ENCODE measurements at places on chromosomes 6 and 20.

DNA sequence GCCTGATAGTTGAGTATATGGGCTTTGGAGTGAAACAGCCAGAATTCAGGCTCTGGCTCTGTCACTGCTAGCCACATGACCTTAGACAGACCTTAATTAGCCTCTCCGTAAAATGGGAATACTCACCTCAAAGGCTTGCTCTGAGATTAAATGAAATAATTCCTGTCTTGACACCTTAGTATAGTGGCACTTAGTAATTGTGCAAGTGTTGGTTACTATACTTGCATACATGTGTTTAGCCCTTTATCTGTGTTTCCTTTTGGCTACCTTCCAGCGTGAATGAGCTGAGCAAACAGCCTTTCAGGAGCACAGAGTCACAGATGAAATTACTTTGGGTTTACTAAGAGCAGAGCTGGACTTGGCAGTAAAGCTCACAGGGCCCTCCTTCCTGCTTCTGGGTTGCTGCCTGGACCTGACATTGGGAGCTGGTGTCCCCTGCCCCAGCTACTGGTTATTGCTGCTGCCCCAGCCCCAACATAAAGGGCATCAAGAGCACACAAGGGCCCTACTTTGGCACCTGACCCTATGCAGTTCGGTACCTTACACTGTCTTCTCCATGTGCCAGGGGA is 32.8 kb downstream of the CD164 start:
- DNase-seq = no peak

DNA sequence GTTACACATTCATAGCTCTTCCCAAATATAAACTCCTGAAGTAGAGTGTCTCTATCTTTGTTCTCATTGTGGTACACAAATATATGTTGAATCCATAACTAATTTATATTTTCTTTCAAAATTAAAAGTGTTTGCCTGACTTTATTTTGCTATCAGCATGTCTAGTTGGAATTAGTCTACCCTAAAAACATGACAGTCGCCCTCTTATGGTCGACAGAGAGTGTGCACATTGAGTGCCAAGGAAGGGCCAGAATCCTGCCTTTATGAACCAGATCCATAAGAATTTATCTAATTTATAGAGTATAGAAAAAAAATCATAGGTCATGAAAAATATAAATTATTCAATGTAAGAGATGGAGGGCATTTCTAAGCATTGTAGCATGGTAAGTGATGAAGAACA is 12.3 kb upstream of the DEFB112 start:
- DNase-seq = no peak

- DNase-seq = no peak
Observed at GRCh38 chr6:136335736-136336363, 46.2 kb upstream of the BCLAF1 start.

GRCh38 chr6:158303210-158303731 is 9.0 kb upstream of the TULP4 start:
- DNase-seq = no peak

DNA sequence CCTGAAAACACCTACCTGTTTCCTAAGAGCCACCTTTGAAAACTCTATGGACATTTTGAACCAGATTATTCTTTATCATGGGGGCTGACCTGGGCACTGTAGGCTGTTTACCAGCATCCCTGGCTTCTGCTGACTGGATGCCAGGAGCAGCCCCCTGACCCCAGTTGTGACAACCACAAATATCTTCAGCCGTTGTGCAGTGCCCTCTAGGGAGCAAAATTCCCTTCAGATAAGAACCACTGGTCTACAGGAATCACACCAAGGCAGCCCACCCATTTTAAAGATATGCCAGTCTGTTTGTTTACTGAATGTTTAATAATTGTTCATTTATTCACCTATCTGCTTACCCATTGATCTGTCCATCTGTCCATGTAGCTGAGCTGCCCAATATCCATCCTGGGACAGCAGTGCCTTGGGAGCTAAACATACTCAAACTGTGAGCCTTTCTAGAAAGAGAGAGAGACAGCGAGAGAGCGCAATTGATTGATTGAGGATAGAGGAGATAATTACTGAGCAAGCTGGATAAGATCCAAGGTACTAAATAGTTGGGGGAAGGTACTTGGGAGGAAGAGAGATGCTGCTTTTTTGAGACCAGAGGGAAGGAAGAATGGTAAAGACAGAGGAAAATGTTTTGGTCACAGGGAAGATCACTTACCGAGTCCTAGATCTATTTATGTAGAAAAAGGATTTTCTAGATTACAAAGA is 276.8 kb downstream of the NRN1 start:
- DNase-seq = no peak

DNA sequence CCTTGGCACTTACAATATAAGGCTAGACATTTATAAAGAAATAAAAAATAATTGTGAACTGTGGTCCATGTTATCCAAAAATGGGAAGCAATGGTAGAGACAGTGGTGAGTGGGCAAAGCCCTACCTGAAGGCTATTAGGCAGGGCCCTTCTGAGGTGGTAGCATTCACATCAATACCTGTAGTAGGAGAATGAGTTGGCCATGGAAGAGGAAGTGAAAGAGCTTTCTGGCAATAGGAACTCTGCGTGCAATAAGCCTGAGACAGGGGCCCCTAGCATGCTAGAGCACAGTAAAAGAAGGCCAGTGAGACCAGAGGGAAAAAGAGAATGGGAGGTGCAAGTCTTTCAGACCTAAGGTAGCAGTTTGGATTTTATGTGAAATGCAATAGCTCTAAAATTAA is 754.5 kb downstream of the PTPRT start:
- peak; percentile 10 for DNase-seq

DNA sequence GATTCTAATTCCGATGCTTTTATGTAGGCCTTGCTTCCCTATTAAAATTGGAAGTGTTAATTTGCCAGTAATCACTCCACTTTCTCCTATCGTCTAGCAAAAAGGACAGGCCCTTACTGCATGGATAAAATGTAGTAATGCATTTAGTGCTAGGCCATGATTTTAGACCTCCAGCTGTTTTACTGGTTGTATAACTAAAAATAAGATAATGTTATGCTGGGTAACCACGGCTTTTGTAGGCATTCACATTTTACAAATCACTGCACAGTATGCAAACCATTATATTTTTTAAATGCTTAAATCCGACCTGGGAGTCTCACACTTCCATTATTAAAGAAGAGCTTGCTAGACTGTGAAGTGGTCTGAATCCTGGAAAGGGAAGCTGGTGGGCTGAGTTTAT is 179.5 kb downstream of the TFAP2A start:
- DNase-seq = no peak

GRCh38 chr6:84018453-84019061 is 15.0 kb upstream of the MRAP2 start:
- DNase-seq = no peak

DNA sequence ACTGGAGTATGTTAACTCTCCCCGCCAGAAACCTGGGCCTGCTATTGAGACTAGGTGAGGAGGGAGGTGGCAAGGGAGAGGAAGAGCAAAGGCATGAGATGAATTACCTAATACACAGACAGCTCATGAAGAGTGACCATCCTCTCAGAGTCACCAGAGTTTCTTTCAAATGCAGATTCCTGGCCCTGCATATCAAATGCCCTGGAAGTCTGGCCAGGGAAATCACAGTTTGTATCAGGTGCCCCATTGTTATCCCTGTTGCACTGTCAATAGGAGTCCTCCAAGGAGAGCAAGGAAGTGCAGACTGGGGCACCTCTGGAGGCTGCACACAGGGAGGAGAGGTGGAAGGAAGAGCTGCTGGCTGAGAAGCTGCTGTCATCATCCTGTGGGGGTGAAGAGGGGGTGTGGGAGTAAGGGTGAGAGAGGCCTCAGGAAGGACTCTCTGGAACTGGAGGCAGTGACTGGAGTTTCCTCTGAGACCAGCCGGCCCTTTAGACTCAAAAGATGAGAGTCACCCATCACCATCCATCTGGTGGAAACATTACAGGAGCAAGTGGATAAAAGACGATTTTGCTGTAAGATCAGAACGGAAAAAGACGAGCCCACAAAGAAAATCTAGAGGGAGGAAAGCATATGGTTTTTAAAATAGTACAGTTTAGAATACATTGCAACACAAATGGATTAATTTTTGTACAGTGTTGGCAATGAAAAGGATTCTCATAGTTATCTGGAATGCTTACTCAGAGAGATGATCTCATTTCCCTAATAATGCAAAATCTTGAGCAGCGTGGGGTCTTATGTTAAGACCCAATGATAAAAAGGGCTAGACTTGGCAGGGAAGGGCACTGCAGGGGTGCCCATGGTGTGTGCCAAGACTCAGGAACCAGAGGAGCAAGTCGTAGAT is 268.1 kb downstream of the UST start:
- no peak for DNase-seq

DNA sequence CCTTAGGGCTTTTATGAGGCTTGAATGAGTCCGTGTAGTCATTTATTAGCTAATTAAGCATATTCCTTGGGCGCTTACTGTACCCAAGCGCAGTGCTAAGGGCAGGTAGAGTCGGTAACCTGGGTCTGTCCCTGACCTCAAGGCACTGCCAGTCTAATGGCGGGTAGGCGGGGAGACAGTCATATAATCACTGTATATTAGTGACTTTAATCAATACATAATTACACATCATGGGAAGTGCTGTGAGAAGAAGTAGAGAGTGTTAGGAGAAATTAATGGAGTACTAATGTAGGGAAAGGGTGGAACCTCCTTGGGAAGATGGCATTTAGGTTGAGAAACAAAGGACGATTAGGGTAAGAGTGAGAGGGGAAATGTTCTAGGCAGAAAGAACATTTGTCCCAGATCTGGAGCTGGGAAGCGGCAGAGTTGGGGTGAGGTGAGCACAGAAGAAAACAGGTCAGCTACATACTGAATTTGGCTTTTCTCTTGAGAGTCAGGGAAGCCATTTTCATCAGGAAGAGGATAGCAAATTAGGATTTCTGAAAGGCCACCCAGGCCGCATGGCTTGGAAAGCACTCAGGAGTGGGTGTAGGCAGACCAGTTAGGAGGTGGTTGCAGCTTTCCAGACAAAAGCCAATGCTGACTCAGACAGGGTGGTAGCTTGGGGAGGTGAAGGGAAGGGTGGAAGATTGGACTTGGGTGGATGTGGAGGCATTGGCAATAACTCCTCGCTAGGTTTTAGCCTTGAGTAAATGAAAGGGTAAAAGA is 954 bp upstream of the BLCAP start:
- no peak for DNase-seq

DNA sequence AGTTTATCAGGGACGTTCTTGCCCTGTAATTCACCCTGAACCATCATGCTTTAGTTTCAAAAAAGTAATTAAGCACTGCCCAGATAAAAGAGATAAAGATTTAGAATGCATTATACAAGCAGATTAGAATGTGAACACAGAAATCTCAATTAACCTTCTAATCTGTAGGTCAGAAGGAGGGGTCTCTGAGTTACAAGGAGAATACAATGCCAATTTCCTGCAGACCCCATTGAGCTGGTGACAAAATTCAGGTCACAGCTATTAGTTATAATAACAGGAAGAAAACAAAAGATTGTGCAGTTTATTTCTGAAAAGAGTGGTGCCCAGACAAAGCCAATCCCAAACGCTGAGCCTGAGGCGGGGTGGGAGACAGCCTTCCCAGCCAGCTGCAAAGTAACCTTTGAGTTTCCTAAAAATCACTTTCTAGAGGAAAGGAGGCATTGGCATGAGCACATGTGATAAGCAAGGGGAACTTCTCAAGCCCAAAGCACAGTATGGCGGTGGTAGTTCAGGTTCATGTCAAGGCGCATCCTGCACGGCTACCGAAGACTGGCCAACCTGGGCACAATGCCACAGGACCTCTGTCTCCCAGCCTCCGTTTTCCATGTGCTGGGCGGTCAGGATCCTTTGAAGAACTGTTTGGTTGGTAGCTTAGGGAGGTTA is 192.5 kb downstream of the TTLL2 start:
- DNase-seq = no peak

DNA sequence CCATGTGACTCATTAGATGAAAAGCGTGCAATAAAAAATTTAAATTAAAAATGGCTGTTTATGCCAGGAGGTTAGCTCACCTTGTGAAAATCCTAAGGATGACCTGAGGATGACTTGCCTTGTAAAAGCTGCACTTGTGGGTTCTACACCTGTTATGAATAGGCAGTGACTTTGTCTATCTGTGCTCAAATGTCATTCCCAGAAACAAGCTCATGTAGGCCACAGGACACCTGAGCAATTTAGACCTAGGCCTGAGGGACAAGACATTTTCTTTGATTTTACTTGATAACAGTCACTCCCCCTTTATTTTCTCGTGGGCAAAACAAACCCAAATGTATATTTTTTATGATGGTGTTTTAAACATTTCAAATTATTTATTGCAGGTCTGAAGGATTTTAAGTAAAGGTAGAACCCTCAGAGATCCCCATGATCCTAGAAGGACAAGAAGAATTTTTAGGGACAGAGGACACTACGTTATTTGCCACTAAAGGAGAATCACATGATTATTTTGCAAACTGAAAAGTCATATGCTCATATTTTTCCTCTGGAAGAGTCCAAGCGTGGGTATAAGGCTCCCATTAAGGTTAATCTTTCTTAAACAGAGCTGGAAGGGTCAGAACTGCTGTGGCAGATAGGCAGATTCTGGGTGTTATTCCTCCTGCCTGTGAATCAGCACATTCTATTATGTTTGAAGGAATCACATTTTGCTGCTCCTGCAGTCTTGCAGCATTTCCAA is 277.5 kb upstream of the MAN1A1 start:
- no peak for DNase-seq

DNA sequence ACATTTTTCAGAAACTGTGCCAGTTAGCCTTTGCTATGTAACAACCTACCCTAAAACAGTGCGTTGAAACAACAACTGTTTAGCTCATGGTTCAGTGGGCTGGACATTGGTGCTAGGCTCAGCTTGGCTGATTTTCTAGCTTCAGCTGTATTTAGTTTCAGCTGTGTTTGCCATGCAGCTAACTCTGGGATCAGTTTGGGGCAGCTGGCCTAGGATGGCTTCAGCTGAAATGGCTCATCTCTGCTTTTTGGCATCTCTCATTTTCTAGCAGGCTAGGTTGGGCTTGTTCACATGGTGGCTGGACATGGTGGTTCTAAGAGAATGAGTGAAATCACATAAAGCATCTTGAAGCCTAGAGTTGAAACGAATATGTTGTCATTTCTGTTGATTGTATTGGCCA is 464.2 kb downstream of the QKI start:
- no peak for DNase-seq

GRCh38 chr20:873875-874607 is 40.5 kb downstream of the FAM110A start:
- no peak for DNase-seq

- DNase-seq = no peak
Observed at GRCh38 chr20:23753194-23753548, 2.4 kb upstream of the CST1 start.

DNA sequence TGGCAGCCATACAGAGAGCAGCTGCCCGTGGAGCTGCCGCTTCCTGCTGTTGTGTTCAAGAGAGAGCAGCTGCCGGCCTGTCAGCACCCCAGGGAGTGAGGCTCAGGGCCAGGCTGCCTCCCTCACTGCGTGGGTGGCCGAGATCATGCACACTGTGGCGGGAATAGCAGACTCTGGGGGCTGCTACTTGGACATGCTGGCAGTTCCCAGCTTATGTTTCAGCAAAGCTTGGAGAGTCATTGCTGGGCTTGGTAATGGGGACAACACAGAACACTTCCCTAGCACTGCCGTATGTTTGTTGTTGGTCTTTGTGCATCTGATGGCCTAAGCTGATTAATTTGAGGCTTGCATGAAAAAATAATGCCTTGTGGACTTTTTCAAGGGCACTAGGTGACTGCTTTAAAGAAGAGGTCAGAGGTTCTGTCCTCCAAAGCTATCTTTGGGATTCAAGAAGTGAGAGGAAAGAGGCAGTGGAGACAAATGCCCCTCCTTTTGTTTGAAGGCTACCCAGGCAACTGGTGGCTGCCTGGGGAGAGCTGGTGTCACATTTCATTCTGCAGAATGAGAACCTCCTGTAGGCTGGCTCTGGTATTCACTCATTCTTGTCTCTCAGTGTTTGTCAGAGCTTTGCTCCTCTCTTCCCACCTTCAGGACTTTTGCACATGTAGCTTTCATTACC is 18.8 kb downstream of the MRAP2 start:
- DNase-seq = no peak
